ENCODE measurements at places on chromosomes 3 and 15.

GRCh38 chr3:26687466-26687865 lies 64.9 kb downstream of the LRRC3B start:
- no peak for DNase-seq

DNA sequence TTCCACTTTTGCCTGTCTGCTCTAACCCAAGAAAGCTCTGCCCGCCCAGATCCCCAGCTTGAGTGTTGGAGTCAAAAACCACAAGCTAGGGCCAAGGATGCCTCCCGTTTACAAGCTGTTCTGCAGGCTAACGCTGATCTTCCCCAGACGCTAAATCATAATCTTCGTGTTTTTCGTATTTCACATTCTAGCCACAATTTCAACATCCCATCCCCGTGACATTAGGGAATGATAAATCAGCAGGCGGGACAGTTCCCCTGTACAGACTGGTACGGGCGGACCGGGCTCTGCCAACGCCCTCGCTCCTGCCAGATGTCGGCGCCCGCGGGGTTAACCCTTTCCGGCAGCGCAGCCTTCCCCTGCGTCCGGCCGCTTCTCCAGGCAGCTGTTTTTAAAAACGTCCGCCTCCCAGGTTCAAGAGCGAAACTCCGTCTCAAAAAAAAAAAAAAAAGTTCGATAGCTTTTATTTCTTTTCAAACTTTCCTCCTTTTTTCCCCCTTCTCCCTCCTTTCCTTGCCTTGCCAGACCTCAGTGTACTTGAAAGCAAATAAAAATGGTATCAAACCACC lies 81.0 kb upstream of the BNC1 start:
- peak; percentile 37 for DNase-seq

DNA sequence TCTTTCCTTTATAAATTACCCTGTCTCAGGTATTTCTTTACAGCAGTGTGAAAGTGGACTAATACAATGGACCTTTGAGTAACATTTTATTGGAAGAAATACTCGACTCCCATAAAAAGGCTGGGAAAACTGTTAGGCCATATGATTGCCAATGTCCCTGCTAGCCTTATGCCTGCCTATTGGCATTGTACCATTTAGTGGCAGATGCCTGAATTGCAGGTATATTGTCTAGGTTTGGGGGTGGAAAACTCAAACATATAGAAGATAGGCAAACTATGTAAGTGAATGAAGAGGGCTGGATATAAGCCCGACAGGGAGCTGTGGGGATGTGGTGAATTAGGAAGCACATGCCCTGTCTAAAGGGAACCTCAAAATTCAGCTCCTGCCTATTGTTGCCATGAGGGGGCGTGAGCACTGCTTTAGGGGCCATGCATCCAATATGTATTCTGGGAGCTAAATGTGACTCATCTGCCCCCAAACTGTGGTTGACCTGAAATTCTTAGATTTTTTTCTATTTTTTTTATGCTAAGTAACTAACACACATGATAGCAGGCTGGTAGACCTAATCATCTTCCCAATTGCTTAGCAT lies 65.2 kb upstream of the TRA2B start:
- DNase-seq: peak; percentile 13

- DNase-seq: no peak
Measured at GRCh38 chr3:11464356-11464755, 179.4 kb downstream of the VGLL4 start.

- DNase-seq: no peak
Measured at GRCh38 chr15:29681946-29682345, 140.3 kb downstream of the TJP1 start.

GRCh38 chr3:125177746-125178145 lies 34.8 kb downstream of the SLC12A8 start:
- DNase-seq: no peak

DNA sequence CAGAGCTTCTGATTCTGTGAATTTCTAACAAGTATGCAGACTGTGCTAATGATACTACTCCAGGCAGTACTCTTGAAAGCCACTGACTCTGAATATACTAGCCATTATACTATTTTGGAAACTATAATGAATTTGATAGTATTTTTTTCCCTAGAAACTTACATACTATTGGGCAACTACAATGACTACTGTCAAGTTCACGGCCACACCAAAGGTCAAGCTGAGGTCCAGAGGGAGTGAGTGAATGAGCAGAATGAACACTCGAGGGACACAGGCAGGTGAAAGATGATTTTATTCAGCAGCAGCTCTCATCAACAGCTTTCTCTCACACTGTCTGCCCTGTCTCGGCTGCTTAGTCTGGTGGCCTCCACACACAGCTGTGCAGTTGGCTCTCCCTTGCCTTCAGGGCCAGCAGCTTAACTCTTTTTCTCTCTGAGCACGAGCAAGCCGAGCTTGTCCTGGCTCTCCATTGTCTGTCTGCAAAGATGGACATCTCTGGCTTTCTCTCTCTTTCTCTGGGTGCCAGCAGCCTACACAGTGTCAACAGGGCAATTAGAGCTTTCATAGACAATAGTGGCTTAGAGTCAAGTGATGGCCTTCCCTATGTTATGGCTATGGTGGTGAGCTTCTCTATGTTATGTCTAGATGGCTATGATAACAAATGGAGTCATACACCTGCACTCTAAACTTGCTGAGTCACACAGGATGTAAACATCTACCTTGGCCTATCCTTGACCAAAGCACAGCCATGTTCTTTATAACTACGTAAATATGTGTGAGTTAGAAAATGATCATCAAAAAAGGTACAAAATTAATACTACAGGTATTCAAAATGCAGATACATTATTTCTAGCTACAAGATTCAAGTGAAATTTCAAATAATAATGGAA lies 362.4 kb downstream of the CGGBP1 start:
- peak; percentile 58 for DNase-seq

GRCh38 chr3:64234571-64234970 lies 9.3 kb upstream of the PRICKLE2 start:
- no peak for DNase-seq

DNA sequence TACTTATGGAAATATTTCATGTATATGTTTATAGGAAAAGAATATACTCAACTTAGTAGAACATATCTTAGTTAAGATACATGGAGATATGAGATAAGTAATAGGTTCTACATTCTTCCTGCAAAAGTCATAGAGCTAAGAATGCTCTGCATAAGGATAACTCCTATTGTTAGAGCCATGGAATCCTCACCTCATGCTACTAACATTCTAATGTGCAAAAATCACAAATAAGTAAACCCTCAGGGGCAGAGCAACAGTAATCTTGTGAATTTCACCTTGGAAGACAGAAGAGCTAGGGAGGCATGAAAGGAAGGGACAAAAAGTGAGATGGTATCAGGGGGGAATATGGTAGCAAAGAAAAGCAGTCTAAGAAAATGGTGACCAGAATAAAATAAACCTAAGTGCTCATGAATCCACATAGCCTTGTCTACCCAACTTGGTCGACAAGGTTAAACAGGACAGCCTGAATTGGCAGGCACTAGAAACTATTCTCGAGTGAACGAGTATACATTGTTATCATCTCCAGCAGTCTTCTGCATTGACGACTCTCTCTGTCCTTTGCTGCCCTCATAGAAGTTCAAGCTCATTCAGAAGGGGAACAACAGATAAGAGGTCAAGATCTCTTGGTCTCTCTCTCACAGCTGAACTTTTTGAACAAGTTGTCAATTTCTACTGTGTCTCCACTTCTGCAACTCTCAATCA lies 52.8 kb downstream of the XRN1 start:
- DNase-seq: no peak

DNA sequence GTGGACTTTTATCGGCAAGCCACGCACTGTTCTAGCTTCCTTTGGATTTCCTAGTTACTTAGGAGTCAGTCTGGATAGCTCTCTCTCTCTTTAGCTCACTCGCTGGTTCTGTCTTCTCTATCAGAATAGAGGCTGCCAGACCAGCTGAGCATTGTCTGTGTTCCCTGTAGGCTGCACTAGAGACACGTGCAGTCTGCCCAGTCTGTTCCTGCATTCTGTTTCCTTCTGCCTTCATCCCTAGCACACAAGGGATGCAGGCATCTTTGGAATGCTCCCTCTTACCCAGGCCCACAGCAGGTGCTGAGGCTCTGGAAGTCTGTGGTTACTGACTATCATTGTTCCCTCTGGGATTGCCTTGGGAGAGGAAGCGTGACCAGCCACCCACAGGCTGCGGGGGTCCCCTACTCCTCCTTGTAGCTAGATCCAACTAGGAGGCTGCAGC lies 322.8 kb downstream of the ZNF621 start:
- DNase-seq: no peak

- DNase-seq: no peak
Measured at GRCh38 chr3:33174095-33174494, 44.5 kb downstream of the SUSD5 start.

DNA sequence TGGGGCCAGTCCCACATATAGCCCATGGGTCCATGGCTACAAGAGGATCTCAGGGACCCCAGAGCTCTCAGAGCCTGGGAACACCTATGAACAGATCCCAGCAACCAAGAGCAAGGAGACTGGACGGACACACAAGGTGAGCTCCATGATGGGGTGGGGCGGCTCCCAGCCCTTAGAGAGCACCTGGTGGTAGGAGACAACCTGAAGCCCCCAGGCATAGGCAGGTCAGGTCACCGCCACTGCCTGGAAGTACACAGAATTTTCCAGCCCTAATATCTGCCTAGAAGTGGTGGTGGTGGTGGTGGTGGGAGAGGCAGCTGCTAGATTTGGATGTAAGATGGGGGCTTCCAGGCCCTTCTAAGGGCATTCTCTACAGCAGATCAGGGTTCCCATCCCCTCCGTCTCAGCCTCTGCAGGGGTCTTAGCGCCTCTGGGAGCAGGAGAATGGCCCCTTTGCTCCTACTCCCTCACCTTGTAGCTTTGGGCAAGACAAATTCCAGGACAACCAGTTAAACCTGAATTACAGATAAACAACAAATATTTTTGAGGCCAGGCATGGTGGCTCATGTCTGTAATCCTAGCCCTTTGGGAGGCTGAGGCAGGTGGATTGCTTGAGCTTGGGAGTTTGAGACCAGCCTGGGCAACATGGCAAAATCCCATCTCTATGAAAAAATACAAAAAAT lies 9.2 kb downstream of the SH2D7 start:
- DNase-seq: no peak

Measured in DMS53 (cell line).